Renal cortex interstitium (tissue), 15 donors: ENCODE measurements at places on chromosomes 11 and 22. TPM values are rescaled to one million over a fixed set of nuclear protein-coding genes. Genes with fewer than 3 reads are reported as not detected.

DNA sequence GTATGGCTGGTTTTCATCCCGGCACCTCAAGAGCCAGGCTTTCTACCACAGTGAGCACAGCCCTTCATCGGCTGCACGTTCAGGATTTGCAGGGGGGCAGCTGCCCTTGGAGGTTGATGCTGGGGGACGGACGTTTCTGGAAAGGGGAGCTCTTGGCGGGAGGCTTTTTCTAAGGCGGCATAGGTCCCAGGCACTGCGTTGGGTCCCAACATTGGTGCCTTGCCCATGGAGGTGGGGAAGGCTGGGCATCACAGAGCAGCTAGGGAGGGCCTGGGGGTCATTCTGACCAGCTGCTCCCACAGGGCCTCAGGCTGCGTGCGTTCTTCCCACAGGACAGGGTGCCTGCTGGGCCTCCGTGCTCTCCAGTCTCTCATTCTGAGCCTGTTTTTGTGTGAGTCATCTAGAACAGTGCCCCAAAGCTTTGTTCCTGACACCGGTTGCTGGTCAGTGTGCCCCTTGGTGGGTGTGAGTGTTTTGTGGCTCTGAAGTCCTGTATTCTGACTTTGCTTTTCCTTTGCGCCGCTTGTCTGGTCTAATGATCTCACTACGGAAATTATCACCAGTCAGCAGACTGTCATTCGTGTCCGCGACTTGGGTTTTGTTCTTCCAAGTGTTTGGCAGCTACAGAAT, 275.9 kb downstream of the TBC1D22A start:
- DNase-seq: no peak

GRCh38 chr22:36405671-36406538, 18.1 kb upstream of the MYH9 start:
- DNase-seq: no peak

DNA sequence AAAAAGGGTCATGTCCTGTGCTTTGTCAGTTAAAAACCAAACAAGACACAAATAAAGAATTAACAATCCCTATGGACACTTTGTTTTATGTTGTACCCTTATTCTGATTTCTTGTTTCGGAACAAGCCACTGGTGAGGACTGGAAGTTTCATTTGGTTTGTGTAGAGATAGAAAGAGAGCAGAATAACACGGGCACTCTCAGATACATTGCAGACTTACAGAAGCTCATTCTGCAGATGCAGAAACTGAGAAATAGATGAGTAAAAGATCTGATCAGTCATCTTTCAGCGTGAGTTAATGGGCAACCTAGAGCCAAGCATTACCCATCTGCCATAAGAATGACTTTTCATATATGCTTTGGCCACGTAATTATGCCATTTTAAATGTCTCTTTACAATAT, 407.6 kb downstream of the RAB38 start:
- no peak for DNase-seq

DNA sequence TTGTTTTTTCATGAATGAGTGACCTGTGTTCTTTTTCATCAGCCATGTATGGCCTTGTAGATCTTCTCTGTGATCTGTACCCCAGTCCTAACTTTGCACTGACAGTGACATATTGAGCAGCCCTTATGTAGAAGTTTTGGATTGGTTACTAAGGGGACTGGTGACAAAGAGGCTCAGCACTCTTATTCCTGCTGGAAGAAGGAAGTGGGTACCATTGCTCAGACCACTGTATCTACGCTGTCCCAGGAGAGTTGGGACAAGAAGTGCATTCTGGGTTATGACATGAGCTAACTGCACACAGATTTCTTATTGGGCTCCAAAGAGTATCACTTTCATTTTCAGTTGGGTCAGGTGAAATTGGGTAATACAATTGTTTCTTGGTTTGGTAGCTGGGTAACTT, 107.8 kb upstream of the RASSF10 start:
- DNase-seq: no peak

DNA sequence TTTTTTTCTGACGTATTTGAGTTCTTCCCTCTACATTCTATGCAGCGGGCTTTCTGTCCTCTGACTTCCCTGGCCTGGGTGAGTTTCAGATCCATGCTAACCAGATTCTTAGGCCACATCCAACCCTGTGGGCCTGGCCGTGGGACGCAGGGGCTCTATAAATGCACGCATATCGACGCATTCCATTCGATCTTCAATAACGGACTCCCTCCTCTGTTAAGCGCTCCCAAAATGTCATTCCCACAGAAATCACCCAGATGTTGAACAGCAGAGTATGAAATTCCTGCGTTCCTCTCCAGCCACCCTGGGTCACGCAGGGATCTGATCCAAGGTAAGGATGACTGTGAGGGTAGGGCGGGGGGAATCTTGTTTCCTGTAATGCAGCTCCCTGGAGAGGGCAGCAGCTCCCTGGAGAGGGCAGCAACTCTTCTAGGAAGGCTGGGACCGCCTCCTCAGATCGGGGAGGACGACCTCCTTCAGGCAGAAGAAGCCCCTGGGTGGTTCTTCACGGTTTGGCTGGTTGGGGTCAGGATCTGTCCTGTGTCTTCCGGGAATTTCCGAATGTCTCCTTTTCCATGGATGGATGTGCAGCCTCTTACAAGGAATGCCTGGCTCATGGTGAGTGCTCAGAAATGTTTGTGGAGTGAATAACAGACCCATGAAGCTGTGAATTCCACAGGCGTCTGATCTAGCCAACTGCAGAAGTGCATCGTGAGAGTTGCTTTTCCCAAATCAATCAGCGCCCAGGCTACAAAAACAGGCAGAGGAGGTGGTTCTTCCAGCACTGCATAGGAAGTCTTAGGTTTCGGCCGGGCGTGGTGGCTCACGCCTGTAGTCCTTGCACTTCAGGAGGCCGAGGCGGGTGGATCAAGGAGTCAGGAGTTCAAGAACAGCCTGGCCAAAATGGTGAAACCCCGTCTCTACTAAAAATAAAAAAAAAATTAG, 12.2 kb downstream of the MRGPRD start:
- no peak for DNase-seq

The TSGA10IP gene
- polyA plus RNA-seq: 0.21 TPM
